NCI-H1694 (cell line): ENCODE measurements at places on chromosomes 2 and 18.

- no peak for DNase-seq
Observed at GRCh38 chr2:42860319-42861094, 68.1 kb upstream of the HAAO start.

DNA sequence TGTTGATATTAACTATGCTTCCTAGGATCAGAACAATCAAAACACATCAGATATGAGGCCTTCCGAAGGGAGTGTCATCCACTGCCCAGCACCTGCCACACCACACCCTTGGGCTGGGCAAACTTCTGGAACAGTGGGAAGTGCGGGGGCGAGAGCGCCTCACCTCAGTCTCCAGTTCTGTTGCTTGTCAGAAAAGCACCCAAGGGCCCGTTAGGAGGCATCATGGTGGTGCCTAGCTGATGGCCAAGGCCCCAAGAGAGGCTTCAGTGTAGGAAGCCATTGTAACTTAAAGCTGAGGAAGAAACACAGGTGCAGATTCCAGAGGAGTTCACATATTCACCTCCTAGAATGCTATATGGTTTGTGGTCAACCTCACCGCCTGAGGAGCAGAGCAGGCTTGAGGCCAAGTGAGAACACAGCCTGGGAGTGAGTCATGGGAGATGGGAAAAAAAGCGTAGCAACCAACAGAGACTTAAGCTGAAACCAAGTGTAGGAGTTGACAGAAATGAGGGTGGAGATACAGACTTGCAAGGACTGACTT, 85.1 kb upstream of the ATL2 start:
- no peak for DNase-seq

GRCh38 chr2:78941751-78942150, 83.8 kb upstream of the REG3G start:
- DNase-seq, result no peak

GRCh38 chr18:7723558-7723957, 156.4 kb downstream of the PTPRM start:
- DNase-seq, result no peak

GRCh38 chr18:42392416-42392815, 437.4 kb downstream of the PIK3C3 start:
- DNase-seq, result peak; percentile 24

- DNase-seq, result no peak
Observed at GRCh38 chr2:196314780-196315179, 143.4 kb upstream of the STK17B start.
